ENCODE measurements at places on chromosomes 5 and 9.

- no peaks in the 10 kb centered on the region for H3K36me3 ChIP-seq
- no peak overlapping the region for H3K4me3 ChIP-seq
- H3K27ac ChIP-seq, result no peak overlapping the region
- peaks cover 29% of the 10 kb centered on the region for H3K27me3 ChIP-seq
- H3K4me1 ChIP-seq, result peaks cover 12% of the 10 kb centered on the region
- no peak for DNase-seq
These were observed 86.7 kb downstream of the PRKACG start for GRCh38 chr9:68927165-68927564.

- H3K27ac ChIP-seq, result no peak overlapping the region
- no peak for DNase-seq
- peaks cover 6% of the 10 kb centered on the region for H3K4me1 ChIP-seq
- no peaks in the 10 kb centered on the region for H3K36me3 ChIP-seq
- H3K27me3 ChIP-seq, result no peaks in the 10 kb centered on the region
- no peak overlapping the region for H3K4me3 ChIP-seq
These were observed 233.6 kb upstream of the EDIL3 start for GRCh38 chr5:84618262-84618661.

DNA sequence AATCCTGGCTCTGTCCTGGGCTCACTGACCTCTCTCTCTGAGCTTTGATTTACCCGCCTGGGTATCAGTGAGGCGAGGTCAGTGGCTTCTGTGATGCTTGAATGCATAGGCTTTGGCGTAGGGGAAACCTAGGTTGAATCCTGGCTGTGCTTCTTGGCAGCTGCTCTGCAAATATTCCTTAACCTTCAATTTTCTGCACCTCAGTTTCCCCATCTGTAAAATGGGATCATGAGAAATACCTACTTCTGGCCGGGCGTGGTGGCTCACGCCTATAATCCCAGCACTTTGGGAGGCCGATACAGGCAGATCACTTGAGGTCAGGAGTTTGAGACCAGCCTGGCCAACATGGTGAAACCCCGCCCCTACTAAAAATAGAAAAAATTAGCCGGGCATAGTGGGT lies 7.2 kb downstream of the FGF18 start:
- H3K4me1 ChIP-seq, result no peaks in the 10 kb centered on the region
- DNase-seq, result no peak
- no peak overlapping the region for H3K4me3 ChIP-seq
- no peak overlapping the region for H3K27ac ChIP-seq
- no peaks in the 10 kb centered on the region for H3K36me3 ChIP-seq
- H3K27me3 ChIP-seq, result peaks cover 7% of the 10 kb centered on the region

DNA sequence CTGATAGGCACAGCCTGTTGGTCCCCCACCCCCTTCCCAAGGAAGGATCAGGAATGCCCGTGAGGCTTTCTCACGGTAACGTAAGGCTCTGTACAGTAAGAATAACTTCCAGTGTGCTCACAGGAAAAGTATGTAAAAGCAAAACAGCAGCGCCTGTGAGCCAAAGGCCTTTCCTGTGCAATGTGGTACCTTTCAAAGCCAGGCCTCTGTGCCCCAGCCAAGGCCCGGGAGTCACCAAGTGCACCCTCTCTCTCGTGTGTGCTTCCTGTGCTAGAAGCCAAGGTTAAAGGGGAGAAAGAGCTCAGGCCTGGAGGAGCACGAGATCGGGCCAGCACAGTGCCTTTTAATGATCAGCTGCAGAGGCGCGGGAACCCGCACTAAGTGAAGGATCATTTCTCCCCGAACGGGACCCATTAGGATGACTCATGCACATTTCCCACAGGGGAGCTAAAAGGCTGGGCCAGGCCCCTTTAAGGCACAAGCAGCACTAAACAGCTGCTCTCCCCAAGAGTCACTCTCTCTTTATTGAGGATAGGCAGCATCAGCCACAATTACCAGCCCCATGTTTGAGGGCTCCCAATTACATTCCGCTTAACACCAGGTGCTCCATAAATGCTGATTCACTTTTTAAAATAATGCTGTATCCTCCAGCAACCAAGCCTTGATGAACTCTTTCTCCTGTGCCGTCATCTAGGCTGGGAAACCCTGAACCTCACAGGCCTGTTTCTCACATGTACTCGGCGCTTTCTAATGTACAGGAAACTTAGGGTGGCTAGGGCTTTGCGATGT lies 42.8 kb downstream of the SHB start:
- H3K4me1 ChIP-seq, result peaks cover 3% of the 10 kb centered on the region
- H3K27ac ChIP-seq, result no peak overlapping the region
- H3K4me3 ChIP-seq, result no peak overlapping the region
- DNase-seq, result no peak
- peaks cover 2% of the 10 kb centered on the region for H3K27me3 ChIP-seq
- no peaks in the 10 kb centered on the region for H3K36me3 ChIP-seq

DNA sequence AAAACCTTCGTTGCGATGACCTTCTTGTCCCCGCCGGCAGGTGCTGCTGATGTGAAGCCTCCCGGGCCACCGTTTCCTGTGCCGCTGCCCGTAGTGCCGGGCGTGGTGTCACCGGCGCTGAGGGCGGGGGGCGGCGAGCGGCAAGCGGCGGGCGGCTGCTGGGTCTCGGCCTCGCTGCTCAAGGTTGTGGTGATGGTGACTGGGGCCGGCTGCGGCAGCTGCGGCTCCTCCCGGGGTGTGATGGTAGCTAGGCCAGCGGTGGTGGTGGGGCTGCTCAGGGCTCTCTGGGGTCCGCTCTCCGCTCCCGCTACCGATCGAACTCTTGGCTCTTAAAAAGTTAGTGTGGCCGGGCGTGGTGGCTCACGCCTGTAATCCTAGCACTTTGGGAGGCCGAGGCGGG lies 36.0 kb upstream of the PTPN3 start:
- peaks cover 11% of the 10 kb centered on the region for H3K27me3 ChIP-seq
- no peak overlapping the region for H3K27ac ChIP-seq

DNA sequence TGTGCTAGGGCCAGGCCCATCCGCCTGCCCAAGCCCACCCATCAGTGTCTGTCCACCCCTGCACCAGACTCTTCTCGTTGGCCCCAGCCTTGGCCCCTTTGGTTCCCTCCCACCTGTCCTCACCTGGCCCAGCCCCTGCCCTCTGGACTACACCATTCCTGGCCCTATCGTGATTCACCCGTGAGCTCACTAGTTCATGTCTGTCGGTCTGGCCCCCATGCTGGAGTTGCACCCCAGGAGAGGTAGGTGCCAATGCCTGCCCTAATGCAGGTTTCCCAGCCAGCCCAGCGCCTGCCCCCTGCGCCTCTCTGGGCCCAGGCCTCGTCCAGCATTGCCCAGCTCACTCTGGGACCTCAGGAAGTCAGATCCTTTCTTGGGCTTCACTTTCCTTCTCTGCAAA lies 115.4 kb upstream of the LMX1B start:
- H3K4me1 ChIP-seq, result peaks cover 5% of the 10 kb centered on the region
- peaks cover 8% of the 10 kb centered on the region for H3K27me3 ChIP-seq
- no peak overlapping the region for H3K4me3 ChIP-seq
- H3K36me3 ChIP-seq, result no peaks in the 10 kb centered on the region
- DNase-seq, result no peak

- H3K27ac ChIP-seq, result no peak overlapping the region
- no peak overlapping the region for H3K4me3 ChIP-seq
These were observed 533.1 kb downstream of the NTRK2 start for GRCh38 chr9:85202596-85202995.

GRCh38 chr9:133114886-133115603 lies 6.0 kb downstream of the RALGDS start:
- H3K4me1 ChIP-seq, result peaks cover 61% of the 10 kb centered on the region
- H3K36me3 ChIP-seq, result peaks cover 13% of the 10 kb centered on the region
- no peaks in the 10 kb centered on the region for H3K27me3 ChIP-seq
- peak overlapping the region; percentile 84 for H3K27ac ChIP-seq

DNA sequence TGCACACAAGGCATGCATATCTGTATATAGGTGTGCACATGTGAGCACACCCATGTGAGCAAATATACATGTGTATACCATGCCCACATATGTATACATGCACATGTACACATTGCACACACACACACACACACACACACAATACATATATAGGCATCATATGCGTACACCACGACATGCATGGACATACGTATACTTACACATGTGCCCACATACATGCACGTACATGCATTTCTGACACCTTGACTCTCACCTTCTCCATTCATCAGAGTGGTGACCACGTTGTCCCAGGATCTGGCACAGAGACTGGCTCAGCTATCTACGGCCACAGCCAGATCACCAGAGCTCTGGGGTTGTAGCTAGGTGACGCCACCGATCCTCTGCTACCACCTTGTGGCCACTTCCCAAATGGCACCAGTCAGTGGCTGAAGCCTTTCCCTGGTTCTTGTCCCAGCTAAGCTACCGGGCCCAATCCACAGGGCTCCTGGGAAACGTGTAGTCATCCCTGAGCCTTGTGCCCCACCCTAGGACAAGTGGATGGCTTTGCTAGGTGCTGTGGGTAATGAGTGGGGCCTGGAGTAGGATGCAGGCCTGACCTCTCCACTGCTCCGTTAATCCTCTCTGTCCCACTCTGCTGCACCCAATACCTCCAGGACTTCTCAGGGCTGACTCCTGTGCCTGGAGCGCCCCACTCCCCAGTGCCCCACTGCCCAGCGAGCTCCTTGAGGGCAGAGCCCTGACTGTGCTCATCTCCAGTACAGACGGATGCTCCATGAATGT lies 194.4 kb downstream of the RGS3 start:
- peaks cover 20% of the 10 kb centered on the region for H3K27me3 ChIP-seq
- no peak overlapping the region for H3K4me3 ChIP-seq
- peaks cover 7% of the 10 kb centered on the region for H3K4me1 ChIP-seq
- no peaks in the 10 kb centered on the region for H3K36me3 ChIP-seq

DNA sequence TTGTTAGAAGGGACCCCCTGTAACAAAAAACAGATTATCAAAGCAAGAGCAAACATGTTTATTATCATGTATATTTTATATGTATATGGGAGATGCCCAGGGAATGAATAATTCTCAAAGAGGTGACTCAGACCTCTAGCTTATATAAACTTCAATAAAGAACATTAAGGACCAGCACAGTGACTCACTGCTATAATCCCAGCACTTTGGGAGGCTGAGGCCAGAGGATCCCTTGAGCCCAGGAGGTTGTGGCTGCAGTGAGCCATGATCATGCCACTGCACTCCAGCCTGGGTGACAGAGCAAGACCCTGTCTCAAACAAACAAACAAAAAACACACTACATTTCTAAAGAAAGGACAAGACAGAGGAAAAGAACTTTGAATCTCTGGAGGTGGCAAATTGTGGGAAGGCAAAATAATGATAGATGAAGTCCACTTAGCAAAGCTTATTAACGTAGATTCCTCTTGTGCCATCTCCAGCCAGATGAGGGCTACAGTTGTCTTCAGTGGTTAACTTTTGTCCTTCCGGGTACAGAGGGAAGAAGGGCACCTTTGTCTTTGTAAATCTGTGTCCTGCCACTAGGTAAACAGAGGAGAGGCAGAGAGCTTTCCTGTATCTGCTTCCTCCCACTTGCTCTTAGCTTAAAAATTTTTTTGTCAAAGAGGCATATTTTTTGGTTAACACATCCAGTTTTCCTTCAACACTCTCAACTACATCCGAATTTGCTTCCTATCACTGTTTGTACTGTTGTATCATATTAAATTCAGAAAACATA lies 7.5 kb upstream of the RFK start:
- H3K36me3 ChIP-seq, result no peaks in the 10 kb centered on the region
- H3K4me3 ChIP-seq, result no peak overlapping the region
- no peak for DNase-seq
- H3K27ac ChIP-seq, result no peak overlapping the region
- H3K4me1 ChIP-seq, result peaks cover 11% of the 10 kb centered on the region
- no peaks in the 10 kb centered on the region for H3K27me3 ChIP-seq

DNA sequence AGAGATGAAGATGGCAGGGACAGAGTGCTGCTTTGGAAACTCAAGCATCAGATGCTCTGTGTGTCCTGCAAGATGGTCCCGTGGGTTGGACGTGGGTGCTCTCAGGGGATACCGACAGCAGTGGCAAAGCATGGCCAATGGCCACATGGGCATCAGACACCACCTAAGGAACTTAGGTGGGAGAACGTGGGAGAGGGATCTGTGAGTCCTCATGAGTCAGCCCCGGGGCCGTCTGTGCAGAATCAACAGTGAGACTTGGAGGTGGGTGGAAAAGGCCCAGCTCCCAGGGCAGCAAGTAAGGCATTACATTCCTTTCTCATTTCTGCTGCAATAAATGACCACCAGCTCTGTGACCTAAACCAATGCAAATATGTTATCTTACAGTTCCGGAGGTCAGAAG lies 77.0 kb downstream of the RAD23B start:
- H3K27me3 ChIP-seq, result no peaks in the 10 kb centered on the region
- no peak overlapping the region for H3K4me3 ChIP-seq
- no peak for DNase-seq
- H3K4me1 ChIP-seq, result peaks cover 2% of the 10 kb centered on the region
- no peaks in the 10 kb centered on the region for H3K36me3 ChIP-seq
- H3K27ac ChIP-seq, result no peak overlapping the region

- H3K27ac ChIP-seq, result no peak overlapping the region
- H3K27me3 ChIP-seq, result no peaks in the 10 kb centered on the region
- no peaks in the 10 kb centered on the region for H3K36me3 ChIP-seq
- no peak overlapping the region for H3K4me3 ChIP-seq
These were observed 611.5 kb downstream of the ZNF608 start for GRCh38 chr5:124134941-124135340.

DNA sequence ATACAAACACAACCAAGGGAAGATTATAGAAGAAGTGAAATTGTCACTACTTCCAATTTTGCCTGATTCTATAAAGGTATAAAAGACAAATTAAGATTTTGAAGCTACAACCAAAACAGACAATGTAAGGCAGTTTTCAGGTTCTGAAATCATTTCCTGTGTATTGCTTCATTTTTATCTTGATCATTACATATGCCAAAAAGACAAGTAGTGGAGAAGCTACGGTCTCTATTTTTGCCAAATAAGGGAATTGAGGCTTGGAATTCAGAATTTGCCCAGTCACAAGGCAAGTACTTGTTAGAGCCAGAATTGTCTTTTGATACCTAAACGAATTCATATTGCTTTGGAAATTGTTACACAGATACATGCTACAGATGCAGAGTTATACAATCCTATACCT lies 20.6 kb downstream of the EDIL3 start:
- H3K4me1 ChIP-seq, result no peaks in the 10 kb centered on the region
- H3K4me3 ChIP-seq, result no peak overlapping the region
- H3K27me3 ChIP-seq, result no peaks in the 10 kb centered on the region
- DNase-seq, result no peak
- H3K36me3 ChIP-seq, result no peaks in the 10 kb centered on the region
- no peak overlapping the region for H3K27ac ChIP-seq

DNA sequence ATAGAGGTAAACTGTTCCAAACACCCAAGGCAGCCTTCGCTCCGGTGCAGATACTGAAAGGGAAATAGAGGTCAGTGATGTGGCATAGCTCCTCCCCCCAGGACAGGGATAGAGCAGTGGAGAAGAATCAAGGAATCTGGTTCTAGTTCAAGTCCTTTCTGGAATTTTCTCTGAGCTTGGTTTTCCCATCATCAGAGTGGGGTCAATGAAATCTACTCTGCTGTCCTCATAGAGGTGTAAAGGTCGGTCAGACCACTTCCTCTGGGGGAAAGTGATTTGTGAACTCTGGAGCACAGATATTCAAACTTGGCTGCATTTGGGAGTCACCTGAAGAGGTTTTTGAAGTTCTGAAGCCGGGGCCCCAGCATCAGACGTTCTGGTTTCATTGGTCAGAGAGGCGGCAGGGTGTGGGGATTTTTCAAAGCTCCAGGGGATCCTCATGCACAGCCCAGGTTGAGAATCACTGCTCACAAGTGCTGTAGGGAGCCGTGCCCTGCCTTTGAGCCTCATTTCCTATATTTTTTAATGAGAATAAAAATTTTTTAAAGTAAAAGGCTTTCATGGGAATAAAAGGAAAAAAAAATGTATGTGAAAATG lies 105.7 kb upstream of the RAD23B start:
- peaks cover 20% of the 10 kb centered on the region for H3K4me1 ChIP-seq
- no peak overlapping the region for H3K27ac ChIP-seq
- H3K4me3 ChIP-seq, result no peak overlapping the region
- H3K36me3 ChIP-seq, result peaks cover 1% of the 10 kb centered on the region

All from activated CD4-positive, alpha-beta T cell treated with anti-CD3 and anti-CD28 coated beads for 36 hours (primary cell).